Femur (tissue), 1 donor: ENCODE measurements at places on chromosomes 12 and 14.

- no peak for DNase-seq
Observed at GRCh38 chr14:87312169-87312893, 680.7 kb downstream of the GALC start.

DNA sequence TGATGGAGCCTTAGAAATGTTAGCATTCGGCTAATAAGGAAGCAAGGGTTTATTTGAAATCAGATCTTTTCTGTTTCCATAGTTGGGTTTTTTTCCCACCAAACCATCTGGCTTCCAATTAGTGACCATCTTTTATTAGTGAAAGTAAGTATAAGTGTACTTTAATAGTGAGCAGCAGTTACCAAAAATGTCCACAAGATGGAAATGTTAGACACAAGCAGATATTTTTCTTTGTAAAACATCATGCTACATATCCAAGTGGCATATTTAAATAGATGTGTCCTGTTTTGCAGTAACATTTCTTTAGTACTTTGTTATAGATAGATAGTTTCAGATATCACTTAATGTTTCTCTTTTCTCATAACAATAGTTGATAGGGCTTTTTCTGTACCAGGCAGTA, 28.8 kb downstream of the YEATS4 start:
- no peak for DNase-seq

- no peak for DNase-seq
Observed at GRCh38 chr14:48726080-48726642, 860.0 kb downstream of the RPS29 start.

- DNase-seq, result no peak
Observed at GRCh38 chr14:77221241-77221871, 39.8 kb downstream of the TMEM63C start.

GRCh38 chr14:82422230-82422629, 888.6 kb upstream of the SEL1L start:
- DNase-seq, result no peak

GRCh38 chr12:69984241-69984640, 159.2 kb downstream of the MYRFL start:
- no peak for DNase-seq

DNA sequence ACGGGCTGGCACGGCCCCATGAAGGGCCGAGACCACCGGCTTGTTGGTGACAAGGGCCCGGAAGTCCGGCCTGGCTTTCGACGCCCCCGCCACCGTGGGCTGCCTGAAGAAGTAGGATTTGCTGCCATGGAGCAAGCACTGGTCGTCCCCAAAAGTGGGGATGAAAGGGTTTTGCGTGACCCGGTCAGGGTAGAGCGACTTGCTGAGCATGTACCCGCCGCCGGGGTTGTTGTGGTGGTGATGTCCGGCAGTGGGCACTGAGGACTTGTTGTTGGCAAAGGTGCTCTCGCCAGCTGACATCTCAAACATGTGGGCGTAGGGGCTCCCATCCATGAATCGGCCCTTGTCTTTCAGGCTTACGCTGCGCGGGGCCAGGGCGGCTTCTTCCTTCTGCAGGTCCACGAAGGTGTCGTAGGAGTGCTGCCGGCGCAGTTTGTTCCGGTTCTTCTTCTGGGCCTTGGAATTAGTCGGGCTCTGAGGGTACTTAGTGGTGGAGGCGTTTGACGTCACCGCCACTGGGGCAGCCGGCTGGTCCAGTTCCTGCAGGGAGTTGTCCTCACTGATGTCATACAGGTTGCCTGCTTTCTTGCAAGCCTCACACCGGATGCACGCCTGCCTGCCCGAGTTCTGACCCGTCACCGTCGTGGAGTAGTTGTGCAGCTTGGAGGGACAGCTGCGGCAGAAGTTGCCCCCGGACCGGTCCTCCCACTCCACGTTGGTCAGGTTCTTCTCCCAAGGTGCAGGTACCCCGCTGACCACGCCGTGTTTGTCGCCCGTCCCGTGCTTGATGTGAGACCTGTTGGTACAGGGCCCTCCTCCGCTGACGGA, 366.6 kb downstream of the EMP1 start:
- DNase-seq, result no peak
